ENCODE measurements at places on chromosomes 1 and 21.

DNA sequence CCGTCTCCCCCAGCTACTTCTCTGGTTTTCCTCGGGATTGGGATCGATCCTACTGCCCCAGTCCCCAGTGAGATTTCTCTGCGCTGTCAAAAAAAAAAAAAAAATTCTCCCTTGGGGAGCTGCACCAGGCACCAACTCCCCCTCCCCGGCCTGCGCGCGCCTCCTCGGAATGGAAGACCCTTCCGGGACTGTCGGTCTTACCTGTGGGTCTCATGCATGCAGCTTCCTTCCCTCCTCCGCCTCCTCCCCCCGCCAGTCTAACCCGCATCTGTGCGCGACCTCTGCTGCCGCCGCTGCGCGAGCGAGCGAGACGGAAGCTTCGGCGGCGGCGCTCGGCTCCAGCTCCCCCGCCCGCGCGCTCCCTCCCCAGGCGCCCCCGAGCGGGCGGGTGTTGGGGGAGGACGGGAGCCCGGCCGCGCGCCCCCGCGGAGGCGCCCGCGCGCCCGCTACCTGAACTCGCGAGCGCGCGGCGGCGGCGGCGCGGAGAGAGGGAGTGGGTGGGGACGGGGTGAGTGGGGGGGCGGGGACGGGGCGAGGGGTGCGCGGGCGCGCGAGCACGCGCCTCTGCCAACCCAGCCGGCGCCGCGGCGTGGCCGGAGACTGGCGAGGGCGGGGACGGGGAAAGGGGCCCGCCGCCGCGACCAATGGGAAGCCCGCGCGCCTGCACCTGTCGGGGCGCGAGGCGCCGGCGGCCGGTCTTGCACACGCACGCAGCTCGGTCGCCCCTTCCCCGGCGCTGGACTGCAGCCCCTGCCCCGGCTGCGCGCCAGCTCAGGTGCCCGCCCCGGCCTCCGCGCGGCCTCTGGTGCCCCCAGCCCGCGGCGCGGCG lies at the start of gene SUSD4:
Gene SUSD4, minus strand, starts transcription at position 321 of the 829 bp plus-strand sequence. CDS start 751 bp downstream, outside the sequence.
- peak; percentile 32 for DNase-seq

DNA sequence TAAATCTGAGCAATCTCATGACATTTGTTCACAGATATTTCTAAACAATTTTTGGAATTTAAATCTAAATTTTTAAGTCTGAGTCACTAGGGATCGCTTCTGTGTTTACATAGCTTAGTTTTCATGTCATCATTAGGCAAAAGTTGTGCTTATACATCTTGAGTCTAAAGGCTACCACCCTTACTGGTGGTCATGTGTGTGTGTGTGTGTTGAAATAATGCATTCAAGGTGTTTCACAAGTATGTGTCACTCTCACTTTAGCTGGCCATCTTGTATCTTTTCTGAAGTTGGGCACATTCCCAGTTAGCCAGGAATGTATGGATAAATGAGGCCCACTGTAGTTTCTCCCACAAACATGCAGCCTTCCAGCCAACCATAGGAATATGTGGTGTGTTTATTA lies 1162.5 kb upstream of the PRMT6 start:
- DNase-seq, result no peak

DNA sequence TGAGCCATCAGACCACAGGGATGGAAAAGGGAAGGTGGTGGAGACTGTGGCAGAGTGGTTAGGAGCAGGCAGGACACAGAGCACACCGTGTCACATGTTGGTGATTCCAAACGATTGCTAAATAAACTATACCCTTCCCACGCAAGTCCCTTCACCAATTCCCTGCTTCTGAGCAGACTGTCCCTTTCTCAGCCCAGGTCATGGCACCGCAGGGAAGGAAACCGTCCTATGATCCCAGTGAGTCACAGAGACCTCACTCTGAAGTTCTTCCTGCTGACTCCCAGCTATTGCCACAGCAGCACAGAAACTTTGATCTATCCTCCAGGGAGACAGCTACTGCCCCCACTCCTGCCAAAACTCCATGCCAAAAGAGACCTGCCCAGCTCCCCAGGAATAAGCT lies 19.2 kb downstream of the RIMS3 start:
- DNase-seq, result no peak

GRCh38 chr1:19333587-19334354 lies 21.6 kb downstream of the SLC66A1 start:
- no peak for DNase-seq

GRCh38 chr1:181398544-181398943 lies 84.8 kb upstream of the CACNA1E start:
- no peak for DNase-seq

DNA sequence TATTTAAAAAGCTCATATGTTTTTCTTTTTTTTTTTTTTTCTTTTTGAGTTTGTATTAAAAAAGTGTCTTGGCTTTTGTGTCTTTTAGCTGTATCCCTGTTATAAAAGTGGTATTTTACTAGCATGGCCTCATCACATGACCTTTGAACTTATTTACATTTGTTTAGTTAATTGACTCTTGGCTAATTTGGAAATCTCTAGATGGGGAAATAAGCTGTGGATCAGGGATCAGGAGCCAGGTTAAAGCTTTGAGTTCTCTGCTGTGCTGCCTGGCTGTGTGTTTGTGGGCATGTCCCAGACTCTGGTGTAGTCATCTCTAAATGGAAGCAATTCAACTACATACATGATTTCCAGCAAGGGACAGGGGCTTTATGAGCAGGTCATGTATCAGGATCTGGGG lies 56.5 kb downstream of the HHAT start:
- no peak for DNase-seq

GRCh38 chr1:92877792-92878191 lies 46.0 kb downstream of the RPL5 start:
- DNase-seq, result no peak

DNA sequence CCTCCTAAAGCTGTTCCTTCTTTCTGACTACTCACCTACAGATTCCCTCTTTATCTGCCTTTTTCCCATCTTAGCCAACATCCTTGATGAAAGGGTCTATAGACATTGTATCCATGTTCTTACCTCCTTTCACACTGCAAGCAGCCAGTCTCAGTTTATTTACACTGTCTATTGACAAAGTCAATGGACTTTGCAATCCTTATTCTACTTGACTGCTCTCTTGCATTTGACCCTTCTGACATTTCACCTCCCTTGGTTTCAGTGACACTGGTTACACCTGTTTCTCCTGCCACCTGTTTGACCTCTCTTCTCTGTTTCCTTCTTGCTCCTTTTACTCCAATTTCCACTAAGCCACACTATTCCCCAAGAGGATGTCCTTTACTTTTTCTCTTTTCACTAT lies 224.0 kb upstream of the SNX7 start:
- no peak for DNase-seq

All from stimulated activated CD4-positive, alpha-beta T cell treated with anti-CD3 and anti-CD28 coated beads, Interleukin-2, amount 100 ng/mL, for 48 hours (primary cell).